ENCODE measurements at places on chromosomes 11 and 22.

DNA sequence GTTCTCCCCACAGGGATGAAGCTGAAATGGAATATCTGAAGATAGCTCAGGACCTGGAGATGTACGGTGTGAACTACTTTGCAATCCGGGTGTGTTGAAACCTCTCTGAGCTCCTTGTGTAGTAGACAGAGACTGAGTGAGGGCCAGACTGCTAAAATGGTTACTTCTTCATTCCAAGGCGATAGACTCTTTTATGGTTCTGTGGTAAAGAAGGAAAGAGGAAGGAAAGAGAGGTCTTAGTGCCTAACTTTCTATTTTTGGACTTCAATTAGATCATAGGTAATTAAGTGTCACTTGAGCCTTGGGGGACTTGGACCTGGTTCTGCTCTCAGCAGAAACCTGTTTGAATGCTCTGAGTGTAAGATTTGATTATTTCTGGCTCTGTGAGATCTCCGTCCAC, 54.7 kb downstream of the NF2 start:
- no peak for DNase-seq

DNA sequence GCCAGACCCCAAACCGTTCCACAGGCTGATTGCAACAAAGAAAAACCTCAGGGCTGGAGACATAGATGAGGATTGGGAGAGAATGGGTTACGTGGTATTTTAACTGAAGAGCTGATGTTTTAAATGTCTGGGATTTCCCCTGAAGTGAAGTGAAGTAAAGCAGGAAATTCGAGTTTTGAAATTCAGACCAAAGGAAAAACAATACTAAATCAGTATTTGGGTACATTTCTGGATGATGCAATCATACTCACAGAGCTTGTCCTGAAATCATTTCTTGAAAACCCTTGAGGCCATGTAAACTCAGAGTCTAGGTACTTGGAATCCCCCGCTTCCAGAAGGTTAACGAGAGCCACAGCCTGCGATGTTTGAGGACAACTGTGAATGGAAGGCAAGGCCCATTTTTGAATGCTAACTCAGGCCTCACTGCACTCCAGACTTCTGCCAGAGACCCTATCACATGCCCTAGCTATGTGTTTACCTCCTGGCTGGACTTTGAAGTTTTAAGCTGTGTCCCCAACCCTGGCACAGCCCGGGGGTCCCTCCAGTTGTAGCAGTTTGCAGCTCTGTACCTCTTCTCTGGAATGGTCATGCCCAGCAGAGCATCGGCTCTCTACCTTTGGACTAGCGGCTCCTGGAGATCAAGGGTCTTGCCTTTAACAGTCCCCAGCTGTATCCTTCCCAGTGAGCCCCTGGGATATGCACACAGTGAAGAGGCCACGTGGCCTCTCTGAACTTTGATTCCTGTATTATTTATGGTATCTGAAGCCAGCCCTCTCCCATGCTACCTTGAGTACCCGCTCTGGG, 5.4 kb upstream of the FTH1 start:
- DNase-seq, result no peak

- no peak for DNase-seq
Observed at GRCh38 chr11:133811850-133812685, 33.2 kb downstream of the SPATA19 start.

DNA sequence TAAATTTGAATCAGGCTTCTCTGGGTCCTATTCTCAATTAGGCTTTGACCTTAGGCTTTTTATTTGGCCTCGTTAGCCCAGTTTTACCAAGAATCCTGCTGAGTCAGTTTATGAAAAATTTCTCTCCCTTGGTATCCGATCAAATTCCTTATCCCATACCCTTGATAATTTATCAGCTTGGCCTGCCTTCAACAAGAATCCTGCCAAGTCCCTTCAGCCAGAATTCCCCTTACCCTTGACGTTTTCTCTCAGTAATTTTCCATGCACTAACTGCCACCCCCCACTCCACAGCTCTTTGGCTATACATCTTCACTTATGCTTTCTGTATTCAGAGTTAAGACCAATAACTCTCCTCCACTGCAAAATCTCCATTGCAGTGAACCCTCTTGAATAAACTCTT, 811.0 kb upstream of the CCDC90B start:
- DNase-seq, result no peak

- DNase-seq, result no peak
Observed at GRCh38 chr11:134740590-134741261, 328.7 kb upstream of the B3GAT1 start.

Data from GM20000 (cell line).